Natural killer cell (primary cell): ENCODE measurements at places on chromosomes 3 and 15. TPM values are rescaled to one million over a fixed set of nuclear protein-coding genes. Genes with fewer than 3 reads are reported as not detected.

SLC9C1 gene
- not detected for total RNA-seq

DNA sequence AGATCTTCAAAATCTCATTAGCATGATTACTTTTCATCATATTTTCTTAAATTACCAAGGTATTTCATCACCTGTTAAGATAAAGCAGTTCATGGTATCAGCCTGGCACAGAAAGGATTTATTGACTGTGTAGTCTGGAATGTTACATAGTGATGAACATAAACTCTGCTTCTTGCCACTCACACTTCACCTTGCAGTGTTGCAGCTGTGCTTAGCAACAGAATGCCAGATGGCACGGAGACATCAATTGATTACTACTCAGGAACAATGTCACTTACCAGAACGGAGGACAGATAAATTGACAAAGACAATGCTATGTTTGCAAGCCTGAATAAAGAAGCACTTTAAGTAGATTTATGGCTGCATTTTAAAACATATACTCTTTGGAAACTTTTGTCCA lies 15.0 kb upstream of the BCHE start:
- H3K4me1 ChIP-seq: no peaks in the 10 kb centered on the region
- no peak overlapping the region for H3K4me3 ChIP-seq
- DNase-seq: no peak
- H3K36me3 ChIP-seq: no peaks in the 10 kb centered on the region
- no peak overlapping the region for H3K27ac ChIP-seq

- H3K4me3 ChIP-seq: no peak overlapping the region
- H3K27ac ChIP-seq: no peak overlapping the region
- no peaks in the 10 kb centered on the region for H3K36me3 ChIP-seq
- H3K4me1 ChIP-seq: no peaks in the 10 kb centered on the region
Measured at GRCh38 chr3:176939022-176939817, 258.1 kb downstream of the TBL1XR1 start.

DNA sequence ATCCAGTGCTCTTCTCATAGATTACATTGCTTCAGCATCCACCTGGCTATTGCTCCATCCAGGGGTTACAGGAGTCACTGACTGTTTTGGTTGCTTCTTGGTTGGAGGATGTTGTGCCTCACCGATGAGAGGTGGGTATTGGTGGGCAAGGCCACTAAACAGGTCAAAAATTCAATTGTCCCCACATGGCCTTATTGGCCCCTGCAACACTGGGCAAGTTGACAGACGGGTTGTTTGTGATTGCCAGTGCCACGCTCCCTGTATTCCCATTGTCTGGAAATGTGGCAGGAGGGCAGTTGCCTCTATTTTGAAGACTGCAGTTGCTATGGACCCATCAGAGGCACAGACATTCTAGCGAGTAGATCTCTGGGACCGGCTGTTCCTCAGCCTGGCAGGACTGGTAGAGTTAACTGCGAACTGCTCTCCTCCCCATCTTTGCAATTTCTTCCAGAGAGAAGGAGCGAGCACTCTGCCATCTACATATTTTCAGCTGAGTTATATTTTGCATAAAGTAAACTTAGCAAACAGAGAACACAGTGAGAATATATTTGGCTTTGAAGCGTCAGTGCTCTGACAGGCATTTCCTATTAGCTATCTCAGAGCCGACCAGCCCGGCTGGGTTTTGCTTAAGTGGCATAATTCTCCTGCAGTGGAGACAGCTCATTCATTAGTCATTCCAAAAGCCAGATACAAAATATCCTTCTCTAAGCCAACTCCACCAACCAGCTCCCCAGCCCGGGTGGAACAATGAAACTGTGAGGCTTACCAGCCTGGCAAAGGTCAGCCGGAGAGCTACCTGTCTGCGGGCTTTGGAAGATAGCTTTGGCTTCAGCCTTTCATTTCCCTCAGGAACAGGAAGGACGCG lies 26.0 kb upstream of the MAGEF1 start:
- DNase-seq: peak; percentile 4
- no peaks in the 10 kb centered on the region for H3K4me1 ChIP-seq
- no peak overlapping the region for H3K27ac ChIP-seq
- H3K4me3 ChIP-seq: no peak overlapping the region
- H3K36me3 ChIP-seq: no peaks in the 10 kb centered on the region

DNA sequence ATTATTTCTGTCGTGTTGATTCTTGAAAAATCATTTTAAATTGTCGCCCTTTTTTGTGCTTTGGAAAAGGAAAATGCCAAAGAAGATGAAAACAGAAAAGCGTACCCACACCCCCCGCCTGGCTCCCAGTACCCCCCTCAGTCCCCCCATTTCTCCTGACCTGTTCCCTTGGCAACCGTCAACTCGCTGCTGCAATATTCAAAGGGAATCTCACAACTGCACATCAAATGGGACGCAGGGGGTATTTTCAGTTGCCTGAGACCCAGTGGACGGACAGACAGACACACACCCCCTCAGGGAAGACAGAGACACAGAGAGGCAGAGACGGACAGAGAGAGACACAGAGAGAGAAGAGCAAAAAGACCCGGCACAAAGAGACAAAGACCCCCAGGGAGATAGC lies 83.5 kb upstream of the PRR20G start:
- H3K4me3 ChIP-seq: no peak overlapping the region
- no peaks in the 10 kb centered on the region for H3K36me3 ChIP-seq
- H3K27ac ChIP-seq: no peak overlapping the region

GRCh38 chr15:78946493-78946892 lies 1.6 kb upstream of the CTSH start:
- no peak overlapping the region for H3K27ac ChIP-seq
- peaks cover 19% of the 10 kb centered on the region for H3K4me1 ChIP-seq
- peaks cover 4% of the 10 kb centered on the region for H3K27me3 ChIP-seq
- H3K4me3 ChIP-seq: no peak overlapping the region
- no peaks in the 10 kb centered on the region for H3K36me3 ChIP-seq

- no peak overlapping the region for H3K27ac ChIP-seq
- no peaks in the 10 kb centered on the region for H3K27me3 ChIP-seq
- H3K4me1 ChIP-seq: no peaks in the 10 kb centered on the region
- no peak for DNase-seq
- peaks cover 3% of the 10 kb centered on the region for H3K36me3 ChIP-seq
- H3K4me3 ChIP-seq: no peak overlapping the region
Measured at GRCh38 chr3:150439657-150440056, 31.6 kb downstream of the TSC22D2 start.

GRCh38 chr3:157279237-157279636 lies 119.3 kb upstream of the CCNL1 start:
- DNase-seq: no peak
- H3K4me1 ChIP-seq: no peaks in the 10 kb centered on the region
- H3K27me3 ChIP-seq: no peaks in the 10 kb centered on the region
- no peak overlapping the region for H3K27ac ChIP-seq

DNA sequence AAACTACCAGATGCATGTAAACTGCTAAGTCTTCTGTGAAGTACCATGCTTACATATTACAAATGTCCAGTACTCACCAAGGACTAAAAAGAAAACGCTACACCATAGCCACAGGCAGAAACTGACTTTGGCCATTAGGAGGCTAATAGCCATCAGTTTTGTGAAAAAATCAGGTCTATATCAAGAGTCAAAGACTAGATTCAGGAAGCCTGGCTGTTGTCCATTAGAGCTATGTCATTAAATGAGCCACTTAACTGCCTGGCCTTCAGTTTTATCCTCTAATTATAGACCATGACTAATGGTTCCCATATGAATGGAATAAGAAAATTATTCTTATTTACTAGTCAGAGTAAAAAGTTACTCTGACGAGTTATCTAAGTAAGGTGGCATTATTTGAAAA lies 144.1 kb downstream of the VPS13C start:
- H3K27me3 ChIP-seq: no peaks in the 10 kb centered on the region
- H3K4me3 ChIP-seq: no peak overlapping the region
- no peak overlapping the region for H3K27ac ChIP-seq
- H3K4me1 ChIP-seq: no peaks in the 10 kb centered on the region
- DNase-seq: no peak
